BE2C (cell line): ENCODE measurements at places on chromosomes 11 and 22.

GRCh38 chr11:124402326-124402922, 3.6 kb upstream of the OR8B3 start:
- peak; percentile 81 for DNase-seq

DNA sequence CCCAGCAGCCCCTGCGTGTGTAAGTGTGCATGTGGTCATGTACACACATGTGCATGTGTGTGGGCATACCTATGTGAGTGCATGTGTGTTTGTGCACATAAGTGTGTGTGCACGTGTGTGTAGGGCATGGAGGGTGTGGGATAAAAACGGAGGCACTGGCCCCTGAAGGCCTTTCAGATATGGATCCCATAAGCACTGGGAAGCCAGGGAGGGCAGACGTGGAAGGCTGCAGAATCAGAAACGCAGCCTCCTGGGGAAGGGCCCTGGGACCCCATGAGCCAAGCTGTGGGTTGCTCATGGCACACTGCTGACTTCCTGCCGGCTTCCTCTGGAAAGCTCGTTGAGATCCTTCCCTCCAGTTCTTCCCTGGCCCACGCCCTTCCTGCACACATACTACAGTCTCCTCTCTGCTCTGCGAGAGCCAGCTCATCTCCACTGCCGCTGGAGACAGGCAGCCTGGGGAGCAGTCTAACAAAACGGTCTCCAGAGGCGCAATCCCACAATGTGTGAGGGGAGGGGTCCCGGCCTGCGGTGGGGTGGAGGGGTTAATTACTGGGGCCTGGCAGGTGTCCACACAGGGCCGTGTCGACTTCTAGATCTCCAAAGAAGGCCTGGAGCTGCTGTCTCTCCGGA, 435.2 kb upstream of the B3GAT1 start:
- DNase-seq = no peak

DNA sequence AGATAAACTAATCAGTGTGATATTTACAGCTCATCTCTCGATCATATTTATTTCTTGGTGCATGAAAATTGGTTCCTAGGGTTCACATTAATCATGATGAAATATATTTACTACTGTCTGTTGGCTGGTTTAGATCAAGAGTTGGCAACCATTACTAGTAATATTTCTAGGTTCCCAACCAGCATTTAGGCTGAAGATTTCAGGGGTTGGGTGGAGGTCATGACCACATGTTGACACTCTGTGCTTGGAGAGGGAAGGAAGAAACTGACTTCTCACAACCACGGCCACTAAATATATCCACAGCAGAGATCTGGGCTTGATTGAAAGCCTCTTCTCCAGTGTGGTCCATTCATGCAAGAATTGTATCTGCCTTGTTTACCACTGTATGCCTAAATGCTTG, 87.9 kb downstream of the ALX4 start:
- DNase-seq = no peak

GRCh38 chr11:113623114-113623513, 83.0 kb downstream of the TMPRSS5 start:
- DNase-seq = no peak

- no peak for DNase-seq
Observed at GRCh38 chr11:130128626-130129025, 31.0 kb upstream of the ST14 start.
